ENCODE measurements at places on chromosomes 7 and 10.
A peak's percentile ranks its signal among the peaks of the same experiment; 100 is the strongest.

DNA sequence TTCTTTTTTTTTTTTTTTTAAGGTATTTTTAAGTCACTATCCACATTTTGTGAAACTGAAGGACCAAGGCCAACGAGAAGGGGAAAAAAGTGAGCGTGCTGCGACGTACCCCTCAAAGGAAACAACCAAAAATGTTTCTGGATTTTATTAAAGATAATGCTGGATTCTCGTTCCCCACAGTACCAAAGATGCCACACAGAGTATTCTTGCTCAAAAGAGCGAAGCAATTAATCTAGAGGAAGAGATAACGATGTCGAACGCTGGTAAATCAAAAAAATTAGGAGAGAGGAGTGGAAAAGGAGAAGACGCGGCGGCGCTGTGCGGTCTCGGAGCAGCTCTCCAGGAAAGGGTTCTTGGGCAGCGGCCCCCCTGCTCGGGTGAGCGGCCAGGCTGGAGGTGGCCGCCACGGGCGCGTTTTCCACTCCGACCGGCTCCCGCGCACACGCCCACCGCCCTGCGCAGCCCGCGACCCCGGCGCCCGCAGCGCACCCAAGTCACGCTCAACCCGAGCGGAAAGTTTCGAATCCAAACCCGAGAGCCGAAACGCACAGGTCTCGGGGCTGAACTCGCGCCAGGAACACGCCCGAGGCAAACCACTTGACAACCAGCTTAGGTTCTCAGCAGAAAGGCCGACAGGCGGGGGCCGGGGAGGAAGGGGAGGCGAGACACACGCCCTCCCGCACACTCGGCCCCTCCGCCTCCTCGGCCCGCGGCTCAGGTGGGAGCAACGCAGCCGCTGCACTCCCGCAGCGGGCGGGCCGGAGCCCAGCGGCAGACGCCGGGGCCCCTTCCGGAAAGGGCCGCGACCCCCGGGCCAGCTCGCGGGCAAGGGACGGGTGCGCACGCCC lies 989 bp downstream of the SRPK2 start:
- DNase-seq, result peak; percentile 65

DNA sequence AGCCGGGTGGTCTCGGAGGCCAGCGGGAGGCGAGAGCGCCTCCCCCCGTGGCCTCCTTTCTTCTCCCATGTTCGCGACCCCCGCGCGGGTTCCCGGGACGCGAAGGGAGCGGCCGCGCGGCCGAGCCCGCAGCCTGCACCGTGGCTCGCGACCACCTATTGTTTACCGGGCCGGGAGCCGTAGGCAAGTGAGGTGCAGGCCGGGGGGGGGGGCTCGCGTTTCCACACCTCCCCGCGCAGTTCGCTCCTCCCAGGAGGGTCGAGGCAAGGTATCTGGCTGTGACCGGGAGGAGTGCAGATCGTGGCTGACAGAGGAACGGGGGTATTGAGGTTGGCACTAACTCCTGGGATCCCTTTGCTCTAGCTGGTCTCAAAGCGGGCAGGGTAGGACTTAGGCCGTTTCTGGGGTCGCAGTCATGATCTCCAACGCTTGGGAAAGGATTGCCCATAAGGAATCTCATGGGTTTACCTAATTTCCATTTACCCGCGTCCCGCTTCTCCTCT lies 734 bp downstream of the PTPN12 start:
- DNase-seq, result peak; percentile 22

GRCh38 chr7:2582006-2582735 lies 23.4 kb downstream of the IQCE start:
- DNase-seq, result no peak

DNA sequence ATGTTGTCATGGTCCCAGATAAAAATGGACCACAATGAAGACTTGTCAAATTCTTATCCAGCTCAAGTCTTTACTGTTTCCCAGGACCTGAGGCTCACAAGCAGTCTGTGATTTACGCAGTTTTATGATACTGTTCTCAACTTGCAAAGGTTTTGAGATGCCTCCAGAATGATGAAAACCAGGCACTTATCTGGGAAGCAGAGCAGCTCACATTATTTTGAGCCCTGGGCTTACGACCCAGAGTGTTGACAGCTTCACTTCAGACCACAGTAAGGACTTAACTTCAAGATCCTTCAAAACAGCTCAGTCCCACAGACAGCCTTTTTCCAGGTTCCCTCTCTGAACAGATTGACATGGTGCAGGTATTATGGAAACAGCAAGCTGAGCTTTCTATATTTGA lies 236.1 kb downstream of the RNLS start:
- no peak for DNase-seq

DNA sequence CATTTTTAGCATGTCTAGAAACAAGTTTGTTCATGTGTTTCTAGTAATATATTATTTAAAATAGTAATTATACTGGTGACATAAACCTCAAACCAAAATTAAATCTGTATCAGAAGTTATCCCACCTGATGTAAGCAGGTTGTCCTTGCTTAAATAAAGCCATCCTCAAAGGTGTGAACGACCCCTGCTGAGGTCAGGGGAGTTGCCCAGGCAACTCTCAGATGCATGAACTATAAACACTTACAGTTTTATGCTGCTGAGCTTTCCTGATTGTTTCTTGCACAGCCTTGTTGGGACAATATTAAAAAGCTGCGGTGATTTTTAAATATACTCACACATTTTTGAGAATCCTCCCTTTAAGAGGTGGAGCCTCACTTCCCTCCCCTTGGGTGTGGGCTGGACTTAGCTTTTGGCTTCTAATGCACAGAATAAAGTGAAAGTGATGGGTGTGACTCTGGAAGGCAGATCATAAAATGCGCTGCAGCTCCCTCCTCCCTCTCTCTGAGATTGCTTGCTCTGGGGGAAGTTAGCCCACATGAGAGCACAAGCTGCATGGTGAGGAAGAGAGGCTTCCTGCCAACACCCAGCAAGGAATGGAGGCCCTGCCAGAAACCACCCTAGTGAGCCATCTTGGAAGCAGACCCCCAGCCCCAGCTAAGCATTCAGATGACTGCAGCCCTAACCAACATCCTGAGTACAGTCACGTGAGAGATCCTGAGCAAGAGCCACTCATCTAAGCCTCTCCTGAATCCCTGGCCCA lies 152.7 kb downstream of the SKIDA1 start:
- peak; percentile 76 for DNase-seq

GRCh38 chr10:12592967-12593366 lies 243.6 kb downstream of the CAMK1D start:
- no peak for DNase-seq

DNA sequence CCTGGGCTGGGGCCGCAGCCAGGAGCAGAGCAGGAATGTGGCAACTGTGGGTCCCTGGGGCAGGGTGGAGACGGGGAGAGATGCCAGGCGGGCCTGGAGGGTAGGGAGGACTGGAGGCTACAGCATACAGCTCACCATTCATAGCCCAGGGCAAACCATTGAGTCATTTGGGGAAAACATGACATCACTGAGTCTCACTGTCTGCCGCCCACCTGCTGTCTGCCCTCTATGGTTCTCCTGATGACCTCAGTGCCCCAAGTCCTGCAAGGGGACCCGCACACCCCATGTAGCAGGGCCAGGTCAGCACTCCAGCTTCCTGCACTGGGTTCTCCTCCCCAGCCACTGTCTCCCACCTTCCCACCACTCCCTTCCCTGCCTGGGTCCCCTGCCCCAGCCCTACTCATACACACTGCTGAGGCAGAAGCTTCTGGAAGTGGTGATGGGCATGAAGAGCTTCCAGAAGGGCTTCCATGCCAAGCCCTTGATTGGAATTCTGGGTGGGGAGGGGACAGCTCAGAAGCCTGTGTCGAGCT lies 10.4 kb downstream of the CHST3 start:
- peak; percentile 28 for DNase-seq

DNA sequence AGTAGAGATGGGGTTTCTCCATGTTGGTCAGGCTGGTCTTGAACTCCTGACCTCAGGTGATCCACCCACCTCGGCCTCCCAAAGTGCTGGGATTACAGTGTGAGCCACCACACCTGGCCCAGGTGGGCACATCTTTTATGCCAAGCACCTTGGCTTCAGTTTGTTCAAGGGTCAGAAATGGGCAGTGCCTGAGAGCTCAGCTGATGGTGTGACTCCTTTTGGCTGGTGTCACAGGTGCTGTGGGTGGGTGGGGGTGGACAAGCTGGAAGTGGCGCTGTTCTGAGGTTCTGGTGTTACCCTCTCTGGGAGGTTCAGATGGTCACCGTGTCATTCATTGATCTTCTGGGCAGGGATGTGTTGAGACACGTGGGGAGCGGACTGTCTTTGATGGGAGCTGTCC lies 11.5 kb downstream of the ADCY1 start:
- no peak for DNase-seq

- DNase-seq, result no peak
Measured at GRCh38 chr7:131170440-131171271, 157.0 kb upstream of the MKLN1 start.

DNA sequence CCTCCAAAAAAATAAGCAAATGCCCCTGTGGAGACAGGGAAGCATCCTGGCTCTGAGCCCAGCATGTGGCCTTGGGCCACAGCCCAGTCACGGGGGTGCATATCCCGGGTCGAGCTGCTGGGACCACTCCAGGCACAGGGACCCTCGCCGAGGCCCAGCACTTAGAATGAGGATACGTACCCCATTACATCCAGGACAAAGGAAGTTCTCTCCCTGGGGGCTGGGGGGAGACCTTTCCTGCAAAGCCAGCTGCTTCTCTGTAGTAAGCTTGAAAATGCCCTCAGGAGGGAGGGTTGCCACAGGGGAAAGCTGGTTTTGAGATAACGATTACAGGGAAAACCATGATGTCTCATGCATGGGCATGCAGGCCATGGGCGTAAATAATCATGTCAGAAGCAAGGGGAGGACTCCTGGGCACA lies 75.5 kb downstream of the HIPK2 start:
- DNase-seq, result no peak

GRCh38 chr7:91013078-91013477 lies 251.2 kb upstream of the FZD1 start:
- DNase-seq, result no peak

GRCh38 chr10:102780527-102780808 lies 36.7 kb downstream of the WBP1L start:
- DNase-seq, result no peak

DNA sequence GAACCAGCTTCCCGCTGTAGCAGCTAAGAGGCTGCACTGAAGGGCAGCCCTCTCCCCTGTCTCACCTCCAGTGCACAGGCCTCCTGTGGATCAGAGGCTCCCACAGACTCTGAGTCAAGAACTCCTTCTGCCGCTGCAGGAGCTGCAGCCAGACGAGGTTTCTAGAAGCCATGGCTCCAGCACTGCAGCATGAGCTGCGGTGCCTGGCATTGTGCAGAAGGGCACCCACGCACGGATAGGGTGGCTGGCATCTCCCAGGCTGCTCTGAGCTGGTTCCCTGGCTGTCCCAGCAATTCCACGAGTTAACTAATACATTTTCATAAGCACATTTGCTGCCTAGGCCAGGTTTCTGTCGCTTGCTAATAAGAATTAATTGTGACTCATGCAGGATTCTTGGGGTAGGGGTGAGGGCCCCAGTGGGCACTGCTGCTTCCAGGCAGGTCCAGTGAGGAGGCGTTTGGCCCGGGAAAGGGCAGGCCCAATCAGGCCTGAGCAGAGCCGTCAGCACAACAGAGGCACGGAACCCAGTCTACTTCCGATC lies 594.2 kb downstream of the DNAJB6 start:
- no peak for DNase-seq

- no peak for DNase-seq
Measured at GRCh38 chr10:11068861-11069633, 51.4 kb downstream of the CELF2 start.

- no peak for DNase-seq
Measured at GRCh38 chr10:5012595-5012994, 8.9 kb upstream of the AKR1C2 start.

DNA sequence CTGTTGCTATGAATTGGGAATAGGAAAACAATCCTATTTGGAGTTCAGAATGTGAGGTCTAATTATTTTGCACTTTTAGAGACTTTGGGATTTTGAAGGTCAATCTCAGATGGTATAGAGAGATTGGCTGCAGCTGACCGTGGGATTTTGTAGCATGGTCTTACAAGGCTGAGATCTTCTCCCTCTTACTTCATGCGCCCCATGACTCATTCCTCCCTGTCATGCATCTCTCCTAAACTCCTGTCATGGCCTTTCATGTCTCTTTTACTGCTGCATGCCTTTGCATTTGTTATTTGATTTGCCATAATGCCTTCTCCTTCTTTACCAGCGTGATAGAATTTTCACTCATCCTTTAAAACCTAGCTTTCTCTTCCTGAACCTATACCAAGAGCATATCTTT lies 133.1 kb downstream of the BBS9 start:
- DNase-seq, result no peak

DNA sequence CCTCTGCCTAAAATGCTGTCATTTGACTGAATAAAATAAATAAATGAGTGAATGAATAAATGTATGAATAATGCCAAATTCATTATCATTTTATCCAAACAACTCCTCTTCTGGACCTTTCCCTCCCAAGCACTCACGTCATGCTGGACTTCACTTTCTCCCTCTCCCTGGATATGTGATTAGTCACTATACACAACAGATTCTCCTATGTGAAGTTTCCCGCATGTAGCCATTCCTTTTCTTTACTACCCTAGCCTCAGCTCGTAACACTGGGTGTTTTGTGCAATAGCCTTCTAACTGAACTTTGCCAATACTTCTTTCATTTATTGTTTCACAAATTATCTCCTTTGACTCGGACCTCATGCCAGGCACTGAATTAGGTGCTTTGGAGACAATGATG lies 87.6 kb upstream of the IL6 start:
- DNase-seq, result no peak

GRCh38 chr10:49113741-49114141 lies 1.6 kb downstream of the VSTM4 start:
- no peak for DNase-seq

- no peak for DNase-seq
Measured at GRCh38 chr7:153515359-153515758, 536.8 kb upstream of the DPP6 start.

GRCh38 chr7:157904866-157905570 lies 568.2 kb downstream of the DNAJB6 start:
- no peak for DNase-seq

DNA sequence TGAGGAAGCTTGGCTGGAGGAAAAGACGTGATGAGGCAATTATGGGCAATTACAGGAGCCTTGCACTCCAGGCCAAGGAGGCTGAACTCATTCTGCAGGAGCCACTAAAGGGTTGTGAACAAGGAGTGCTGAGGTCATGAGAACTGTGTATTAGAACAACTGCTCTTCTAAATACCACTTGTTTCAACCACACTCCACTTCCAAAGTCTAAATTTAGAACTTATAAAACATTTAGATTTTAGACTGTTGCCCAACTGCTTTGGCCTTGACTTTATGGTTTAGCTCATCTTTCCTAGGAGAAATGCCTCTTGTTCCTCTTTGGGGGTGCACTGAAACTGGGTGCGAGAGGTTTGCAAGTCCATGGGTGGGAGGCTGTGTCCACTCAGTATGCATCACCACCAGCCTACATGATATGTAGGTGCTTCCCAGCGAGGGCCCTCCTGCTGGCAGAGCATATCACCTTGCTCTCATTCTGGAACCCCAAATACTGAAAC lies 199.7 kb upstream of the AOAH start:
- no peak for DNase-seq

All from CD4-positive, CD25-positive, alpha-beta regulatory T cell (primary cell).